Prostate gland (tissue), 2 donors: ENCODE measurements at places on chromosomes 6 and 20. TPM values are rescaled to one million over a fixed set of nuclear protein-coding genes. Genes with fewer than 3 reads are reported as not detected.
A peak's percentile ranks its signal among the peaks of the same experiment; 100 is the strongest.

GRCh38 chr6:167045828-167046580 lies 46.8 kb downstream of the CEP43 start:
- no peak for DNase-seq
- no peak overlapping the region for H3K27ac ChIP-seq
- no peak overlapping the region for H3K4me3 ChIP-seq
- no peaks in the 10 kb centered on the region for H3K4me1 ChIP-seq

Gene SLC26A8
- 15.2 TPM for total RNA-seq

Gene TBX18
- 0.05 TPM for total RNA-seq

- peaks cover 5% of the 10 kb centered on the region for H3K27me3 ChIP-seq
- peak; percentile 37 for DNase-seq
- H3K4me3 ChIP-seq: peak within 1 kb of the TSS; percentile 28
These were observed at the start of gene CNR1 for GRCh38 chr6:88165844-88166492. TSS of gene CNR1 (minus strand) at chr6:88166347. CDS start at chr6:88145274, 21,073 bp downstream.

DNA sequence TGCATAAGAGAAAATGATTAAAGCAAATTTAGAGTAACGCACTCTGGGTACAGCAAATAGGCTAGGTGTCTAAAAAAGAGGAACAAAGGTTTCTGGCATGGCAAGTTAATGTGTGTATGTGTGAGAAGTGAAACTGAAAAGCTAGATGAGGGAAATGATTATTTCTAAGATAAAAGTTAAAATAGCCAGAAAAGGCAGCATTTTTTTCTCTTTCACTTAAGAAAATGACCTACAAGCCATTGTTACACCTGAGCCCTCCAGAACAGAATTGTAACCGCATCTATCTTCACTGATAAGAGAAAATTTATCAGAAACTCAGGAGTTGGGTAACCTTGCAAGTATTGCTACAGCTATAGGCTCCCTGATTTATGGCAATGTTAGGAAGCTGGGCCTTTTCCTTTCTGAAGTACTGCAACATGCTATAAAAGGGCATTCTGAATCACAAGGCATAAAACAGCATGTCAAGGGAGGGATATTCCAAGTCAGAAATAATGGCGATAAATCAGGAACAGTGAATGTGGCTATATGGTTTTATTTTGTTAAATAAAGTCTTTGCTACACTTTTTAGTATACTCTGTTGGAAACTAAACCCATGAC lies 395.3 kb downstream of the TBC1D32 start:
- no peak overlapping the region for H3K4me3 ChIP-seq
- DNase-seq: no peak
- no peaks in the 10 kb centered on the region for H3K36me3 ChIP-seq
- no peaks in the 10 kb centered on the region for H3K4me1 ChIP-seq

Gene SIGLEC1
- 5.3 TPM for total RNA-seq

GRCh38 chr6:38239719-38240451 lies 399.8 kb downstream of the BTBD9 start:
- H3K4me1 ChIP-seq: no peaks in the 10 kb centered on the region
- no peak overlapping the region for H3K27ac ChIP-seq
- no peaks in the 10 kb centered on the region for H3K36me3 ChIP-seq
- no peaks in the 10 kb centered on the region for H3K27me3 ChIP-seq

GRCh38 chr6:121695329-121695728 lies 259.9 kb downstream of the GJA1 start:
- no peaks in the 10 kb centered on the region for H3K36me3 ChIP-seq
- H3K27ac ChIP-seq: no peak overlapping the region
- no peaks in the 10 kb centered on the region for H3K4me1 ChIP-seq

DNA sequence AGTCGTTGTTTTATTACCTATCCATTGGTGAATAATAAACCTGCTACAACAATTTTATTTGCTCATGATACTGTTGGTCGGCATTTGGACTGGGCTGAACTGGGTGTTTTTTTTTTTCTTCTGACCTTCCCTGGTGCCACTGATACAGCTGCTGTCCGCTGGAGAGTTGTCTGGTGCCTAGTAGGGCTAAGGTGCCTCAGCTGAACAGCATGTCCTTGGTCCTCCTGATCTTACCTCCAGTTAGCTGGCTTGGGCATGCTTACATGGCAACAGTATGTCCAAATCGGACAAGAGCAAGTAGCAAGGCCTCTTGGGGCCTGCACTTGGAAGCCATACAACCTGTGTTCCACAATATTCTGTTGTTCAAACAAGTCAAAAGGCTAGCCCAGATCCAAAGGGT lies 563.4 kb downstream of the BMP2 start:
- no peaks in the 10 kb centered on the region for H3K4me1 ChIP-seq
- H3K36me3 ChIP-seq: no peaks in the 10 kb centered on the region
- H3K27me3 ChIP-seq: no peaks in the 10 kb centered on the region
- no peak for DNase-seq

- no peak overlapping the region for H3K4me3 ChIP-seq
- H3K27me3 ChIP-seq: no peaks in the 10 kb centered on the region
- DNase-seq: no peak
- no peaks in the 10 kb centered on the region for H3K4me1 ChIP-seq
- H3K36me3 ChIP-seq: no peaks in the 10 kb centered on the region
- no peak overlapping the region for H3K27ac ChIP-seq
These were observed 92.1 kb upstream of the NEDD9 start for GRCh38 chr6:11324453-11325015.

Gene SRSF6
- total RNA-seq: 121 TPM

DNA sequence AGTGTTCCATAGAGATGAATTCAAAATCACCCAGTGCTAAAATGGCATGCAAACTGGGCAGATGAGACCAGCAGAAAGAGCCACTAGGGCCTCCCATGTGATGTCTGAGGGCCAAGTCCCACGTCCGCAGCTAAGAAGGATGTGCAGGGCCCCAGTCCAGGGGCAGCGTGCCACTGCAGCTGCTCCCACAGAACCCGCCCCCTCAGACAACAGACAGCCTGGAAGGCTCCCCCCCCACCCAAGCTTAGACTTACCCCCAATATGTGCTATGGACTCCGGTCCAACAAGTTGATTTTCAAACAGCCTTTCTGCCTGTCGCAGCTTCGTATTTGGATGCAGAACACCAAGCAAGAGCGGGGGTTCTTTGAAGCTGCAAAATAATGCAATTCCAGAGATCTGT lies 14.0 kb downstream of the APMAP start:
- H3K4me1 ChIP-seq: no peaks in the 10 kb centered on the region
- no peaks in the 10 kb centered on the region for H3K36me3 ChIP-seq
- DNase-seq: no peak

DNA sequence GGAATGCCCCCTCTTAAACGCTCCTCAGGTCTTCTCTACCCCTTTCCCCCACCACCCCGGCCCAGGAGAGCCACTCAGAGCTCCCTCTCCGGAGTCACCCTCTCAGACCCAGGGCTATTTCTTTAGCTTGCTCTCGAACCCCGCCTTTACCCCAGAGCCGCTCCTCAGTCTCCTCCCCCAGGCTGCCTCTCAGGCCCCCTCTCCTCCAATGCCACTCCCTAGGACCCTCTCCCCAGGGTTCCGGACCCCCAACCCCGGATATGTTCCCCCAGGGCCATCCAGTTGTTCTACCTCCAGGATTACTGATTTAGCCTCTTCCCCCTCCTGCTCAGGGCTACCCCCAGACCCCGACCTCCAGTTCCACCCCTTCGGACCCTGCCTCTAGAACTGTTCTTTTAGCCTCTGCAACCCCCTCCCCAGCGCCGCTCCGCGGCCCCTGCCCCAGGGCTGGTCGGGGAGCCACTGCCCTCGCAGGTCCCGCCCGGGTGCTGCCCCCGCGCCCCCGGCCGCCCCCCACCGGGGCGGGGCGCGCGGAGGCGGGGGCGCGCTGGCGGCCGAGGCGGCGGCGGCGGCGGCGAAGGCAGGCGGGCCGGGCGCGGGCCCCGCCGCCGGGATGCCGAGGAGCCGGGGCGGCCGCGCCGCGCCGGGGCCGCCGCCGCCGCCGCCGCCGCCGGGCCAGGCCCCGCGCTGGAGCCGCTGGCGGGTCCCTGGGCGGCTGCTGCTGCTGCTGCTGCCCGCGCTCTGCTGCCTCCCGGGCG lies at the start of gene MMP24:
MMP24 (plus strand) TSS at position 565 of the 758 bp plus-strand sequence; CDS start at position 614, 49 bp downstream.
- H3K4me1 ChIP-seq: no peaks in the 10 kb centered on the region
- DNase-seq: no peak
- H3K27me3 ChIP-seq: no peaks in the 10 kb centered on the region
- H3K4me3 ChIP-seq: peak within 1 kb of the TSS; percentile 15
- no peak within 1 kb of the TSS for H3K27ac ChIP-seq
- H3K36me3 ChIP-seq: no peaks in the 10 kb centered on the region

DNA sequence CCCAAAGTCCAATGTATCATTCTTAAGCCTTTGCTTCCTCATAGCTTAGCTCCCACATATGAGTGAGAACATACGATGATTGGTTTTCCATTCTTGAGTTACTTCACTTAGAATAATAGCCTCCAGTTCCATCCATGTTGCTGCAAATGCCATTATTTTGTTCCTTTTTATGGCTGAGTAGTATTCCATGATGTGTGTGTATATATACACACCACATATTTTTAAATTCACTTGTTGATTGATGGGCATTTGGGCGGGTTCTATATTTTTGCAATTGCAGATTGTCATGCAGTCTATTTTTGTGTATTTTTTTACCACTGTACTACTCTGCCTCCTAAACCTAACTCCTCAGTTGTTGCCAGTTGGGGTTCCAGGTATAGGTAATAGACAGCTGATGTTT lies 74.7 kb downstream of the CD2AP start:
- H3K27me3 ChIP-seq: no peaks in the 10 kb centered on the region
- no peaks in the 10 kb centered on the region for H3K36me3 ChIP-seq
- DNase-seq: no peak
- no peak overlapping the region for H3K27ac ChIP-seq
- no peaks in the 10 kb centered on the region for H3K4me1 ChIP-seq

DNA sequence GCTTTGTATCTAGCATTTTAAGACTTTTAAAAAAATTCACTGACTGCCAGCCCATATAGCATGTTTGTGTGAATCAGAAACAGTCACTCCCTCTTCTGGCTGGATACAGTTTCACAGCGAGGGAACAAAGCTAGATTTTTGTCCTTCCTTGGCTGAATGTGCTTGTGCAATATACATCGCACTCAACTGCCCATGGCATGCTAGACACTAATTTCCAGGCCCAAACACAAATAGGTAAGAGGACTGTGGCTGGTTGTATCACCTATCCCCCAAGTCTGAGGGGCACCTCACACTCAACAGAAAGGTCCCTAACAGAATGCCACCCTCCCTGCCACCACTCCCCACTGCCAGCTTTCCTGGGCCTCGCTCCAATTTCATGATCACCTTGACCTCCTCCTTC lies 16.2 kb upstream of the BLCAP start:
- no peaks in the 10 kb centered on the region for H3K4me1 ChIP-seq
- H3K36me3 ChIP-seq: no peaks in the 10 kb centered on the region
- H3K4me3 ChIP-seq: no peak overlapping the region
- no peak for DNase-seq
- no peaks in the 10 kb centered on the region for H3K27me3 ChIP-seq
- no peak overlapping the region for H3K27ac ChIP-seq
